ENCODE measurements at places on chromosomes 2 and 18. TPM values are rescaled to one million over a fixed set of nuclear protein-coding genes. Genes with fewer than 3 reads are reported as not detected.

GRCh38 chr2:11144077-11144737 lies 11.1 kb upstream of the SLC66A3 start:
- no peak for DNase-seq

DNA sequence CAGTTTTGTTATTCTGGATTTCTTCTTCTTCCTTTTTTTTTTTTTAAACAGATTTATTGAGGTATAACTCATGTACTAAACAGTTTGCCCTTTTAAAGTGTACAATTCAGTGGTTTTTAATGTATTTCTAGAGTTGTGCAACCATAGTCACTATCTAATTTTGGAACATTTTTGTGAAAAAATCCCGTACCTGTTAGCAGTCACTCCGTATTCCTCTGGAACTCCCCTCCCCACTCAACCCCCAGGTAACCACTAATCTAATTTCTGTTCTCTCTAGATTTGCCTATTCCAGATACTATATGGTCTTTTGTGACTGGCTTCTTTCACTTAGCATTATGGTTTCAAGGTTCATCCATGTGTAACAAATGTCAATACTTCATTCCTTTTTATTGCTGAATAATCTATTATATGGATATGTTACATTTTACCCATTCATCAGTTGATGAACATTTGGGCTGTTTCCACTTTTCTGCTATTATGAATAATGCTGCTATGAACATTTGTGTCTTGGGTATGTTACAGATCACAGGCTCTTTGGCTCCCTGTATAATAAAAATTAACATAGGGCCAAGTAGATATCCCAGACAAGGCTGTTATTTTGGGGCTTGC lies 21.9 kb downstream of the EHBP1 start:
- DNase-seq, result no peak

GRCh38 chr18:74610051-74610615 lies 12.5 kb downstream of the ZNF407 start:
- no peak for DNase-seq

GRCh38 chr2:165114346-165114939 lies 89.4 kb downstream of the SCN3A start:
- DNase-seq, result no peak

GRCh38 chr2:27353762-27354596 lies 2.6 kb downstream of the GTF3C2 start:
- no peak for DNase-seq

DNA sequence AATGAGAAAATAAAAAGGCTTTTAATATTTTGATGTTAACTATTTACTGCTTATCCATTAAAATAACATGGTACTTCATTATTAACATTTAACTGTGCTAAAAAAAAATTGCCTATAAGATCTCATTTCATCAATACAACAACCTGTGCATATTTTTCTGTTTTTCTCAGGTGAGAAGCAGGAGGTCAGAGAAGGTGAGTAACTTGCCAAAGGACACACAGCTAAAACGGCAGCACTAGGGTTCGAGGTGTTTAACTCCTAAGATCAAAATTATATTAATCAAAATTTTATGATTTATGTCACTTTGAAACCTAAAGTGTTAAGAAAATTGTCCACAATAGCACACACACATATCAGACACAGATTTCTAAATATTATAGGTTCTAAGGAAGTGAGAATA lies 366.0 kb downstream of the TGIF1 start:
- no peak for DNase-seq

GRCh38 chr2:160201849-160202539 lies 1.9 kb upstream of the ITGB6 start:
- no peak for DNase-seq

DNA sequence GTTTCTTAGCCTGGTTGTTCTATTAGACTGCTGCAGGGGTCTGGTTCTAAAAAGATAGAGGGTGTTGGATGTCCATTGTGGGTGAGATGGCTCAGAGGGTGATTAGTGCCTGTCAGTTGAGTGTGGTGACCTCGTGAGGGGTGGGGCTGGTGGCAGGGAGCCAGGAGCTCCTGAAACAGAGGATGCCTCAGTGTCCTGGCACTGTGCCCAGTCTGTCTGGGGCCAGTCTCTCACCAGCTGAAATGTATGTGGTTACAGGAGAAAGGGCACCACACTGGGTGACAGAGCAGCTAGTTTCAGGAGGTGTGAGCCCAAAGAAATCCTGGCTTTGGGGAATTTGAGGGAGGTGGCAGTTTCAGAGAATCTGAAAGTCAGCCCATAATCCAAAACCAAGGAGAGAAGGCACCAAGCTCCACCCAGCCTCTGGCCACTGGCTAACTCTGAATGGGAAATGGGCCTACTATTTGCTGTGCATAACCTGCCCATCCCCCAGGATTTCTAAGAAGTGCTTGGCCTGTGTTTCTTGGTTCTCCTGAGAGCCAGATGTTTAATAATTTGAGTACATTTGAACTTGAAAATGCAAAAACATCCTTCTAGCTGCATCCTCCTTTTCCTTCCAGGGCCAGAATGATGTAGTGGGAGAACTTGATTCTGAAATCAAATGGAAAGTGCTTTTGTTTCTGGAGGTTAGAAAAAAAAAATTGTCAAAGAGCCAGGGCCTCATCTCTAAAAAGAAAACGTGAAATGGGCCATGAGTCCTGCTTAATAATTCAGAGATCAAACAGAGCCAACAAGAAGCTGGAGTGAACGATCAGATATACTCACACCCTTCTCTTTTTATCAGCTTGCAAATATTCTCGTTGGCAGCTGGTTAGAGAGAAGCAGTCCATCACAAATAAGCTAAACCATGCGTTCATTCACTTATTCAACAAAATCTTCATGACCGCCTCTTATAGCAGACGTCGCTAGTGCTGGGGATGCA lies 92.3 kb downstream of the B3GNT2 start:
- DNase-seq, result no peak

The RAB6C gene
- polyA plus RNA-seq, result 0.74 TPM

- no peak for DNase-seq
These were observed 37.0 kb downstream of the NABP1 start for GRCh38 chr2:191714925-191715324.

Data from right lung (tissue), 10 donors.